ENCODE measurements at places on chromosomes 4 and X.

DNA sequence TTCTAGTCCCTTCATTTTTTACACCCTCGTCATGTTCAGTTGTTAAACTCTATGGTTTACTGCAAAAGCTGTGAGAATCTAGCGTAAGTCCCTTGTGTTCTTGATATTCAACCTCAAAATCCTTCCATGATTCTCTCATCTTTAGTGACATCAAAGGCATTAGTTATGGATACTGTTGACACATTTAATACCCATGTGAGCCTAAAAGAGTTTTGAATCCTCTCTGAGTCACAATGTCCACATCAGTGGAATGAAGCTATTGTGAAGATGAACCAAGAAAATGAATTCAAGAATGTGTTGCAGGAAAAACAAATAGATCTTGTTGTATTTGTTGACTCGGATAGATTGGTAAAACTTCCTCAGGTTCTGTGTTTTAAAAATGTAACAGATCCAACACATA is 394.7 kb upstream of the ATOH1 start:
- no peak for DNase-seq

DNA sequence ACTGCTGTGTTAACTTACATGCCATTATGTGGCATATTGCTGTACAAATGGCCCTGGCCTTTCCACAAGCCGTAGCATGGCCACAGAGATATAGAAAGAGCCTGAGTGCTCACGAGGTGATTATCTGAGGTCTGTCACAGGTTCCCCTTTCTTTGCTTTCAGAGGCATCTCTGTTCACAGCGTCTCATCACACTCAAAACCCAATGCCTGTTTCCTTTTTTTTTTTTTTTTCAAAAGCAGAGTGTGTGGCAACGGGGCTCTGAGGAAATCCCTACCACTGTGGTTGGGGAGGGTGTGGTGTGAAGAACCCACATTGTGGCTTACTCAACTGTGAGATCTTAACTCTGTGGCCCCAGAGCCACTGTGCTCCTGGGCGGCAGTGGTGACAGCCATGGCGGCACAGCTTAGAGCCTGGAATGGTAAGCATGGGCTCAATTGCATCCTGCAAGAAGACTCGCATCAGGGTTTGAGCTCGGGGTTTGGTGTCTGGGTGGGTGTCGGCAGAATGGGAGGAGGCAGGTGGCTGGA is 30.8 kb downstream of the RTL5 start:
- DNase-seq = peak; percentile 26

DNA sequence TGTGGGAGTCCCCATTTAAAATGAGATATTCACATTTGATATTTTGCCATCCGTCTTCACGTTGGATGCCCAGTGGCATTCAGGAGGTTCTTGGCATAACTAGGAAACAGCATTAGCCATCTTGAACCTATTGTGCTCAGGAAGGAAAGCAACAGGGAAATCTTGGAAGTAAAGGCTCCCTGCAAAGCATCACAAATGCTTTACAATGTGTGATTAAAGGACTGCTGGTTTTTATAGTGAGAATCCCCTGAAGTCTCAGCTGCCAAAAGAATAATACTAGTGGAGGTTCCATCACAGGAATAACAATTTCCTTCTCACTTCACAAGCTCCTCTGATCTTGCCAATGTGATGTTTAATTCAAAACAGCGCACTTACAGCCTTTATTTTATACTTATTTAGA is 49.7 kb upstream of the NPNT start:
- DNase-seq = no peak

DNA sequence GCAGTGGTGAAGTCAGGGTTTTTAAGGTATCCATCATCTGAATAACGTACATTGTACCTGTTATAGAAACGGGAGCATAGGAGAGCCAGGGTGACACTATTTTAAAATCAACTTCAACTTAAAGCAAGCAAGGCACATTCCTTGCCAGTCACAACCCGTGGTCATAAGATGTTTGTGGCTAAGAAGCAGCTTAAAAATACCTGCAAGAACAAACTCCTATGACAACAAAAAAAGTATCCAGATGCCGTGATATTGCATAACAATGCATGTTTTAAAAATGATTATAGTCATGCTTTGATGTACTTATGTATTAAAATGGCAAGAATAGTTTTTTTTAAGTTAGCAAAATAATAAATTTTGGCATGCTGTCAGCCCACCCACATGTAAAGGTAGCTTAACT is 16.5 kb upstream of the SYNPO2 start:
- DNase-seq = no peak

GRCh38 chr4:48651914-48652313 is 128.2 kb downstream of the FRYL start:
- DNase-seq = no peak

- DNase-seq = no peak
These were observed 1.1 kb downstream of the SLC9B2 start for GRCh38 chr4:103075435-103075893.

GRCh38 chr4:147543034-147543433 is 62.1 kb downstream of the EDNRA start:
- DNase-seq = no peak

- peak; percentile 18 for DNase-seq
These were observed 31.0 kb downstream of the TMSB4X start for GRCh38 chrX:13005661-13006473.

DNA sequence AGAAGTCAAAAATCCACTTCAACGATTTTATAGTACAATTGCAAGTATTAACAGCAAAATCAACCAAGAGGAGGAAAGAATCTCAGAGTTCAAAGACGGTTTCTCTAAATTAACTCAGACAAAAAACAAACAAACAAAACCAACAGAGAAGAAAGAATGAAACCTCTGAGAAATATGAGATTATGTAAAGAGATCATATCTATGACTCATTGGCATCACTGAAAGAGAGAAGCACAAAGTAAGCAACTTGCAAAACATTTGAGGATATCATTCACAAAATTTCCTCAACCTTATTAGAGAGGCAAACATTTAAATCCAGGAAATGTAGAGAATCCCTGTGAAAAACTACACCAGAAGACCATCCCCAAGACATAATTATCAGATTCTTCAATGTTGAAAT is 370.4 kb downstream of the INPP4B start:
- no peak for DNase-seq

All from stimulated activated CD4-positive, alpha-beta T cell treated with anti-CD3 and anti-CD28 coated beads, Interleukin-4, amount 100 ng/mL, for 1 hour (primary cell).